ENCODE measurements at places on chromosomes 2 and 18.
A peak's percentile ranks its signal among the peaks of the same experiment; 100 is the strongest.

GRCh38 chr2:134231301-134231964 lies 22.4 kb upstream of the MGAT5 start:
- no peak for DNase-seq

DNA sequence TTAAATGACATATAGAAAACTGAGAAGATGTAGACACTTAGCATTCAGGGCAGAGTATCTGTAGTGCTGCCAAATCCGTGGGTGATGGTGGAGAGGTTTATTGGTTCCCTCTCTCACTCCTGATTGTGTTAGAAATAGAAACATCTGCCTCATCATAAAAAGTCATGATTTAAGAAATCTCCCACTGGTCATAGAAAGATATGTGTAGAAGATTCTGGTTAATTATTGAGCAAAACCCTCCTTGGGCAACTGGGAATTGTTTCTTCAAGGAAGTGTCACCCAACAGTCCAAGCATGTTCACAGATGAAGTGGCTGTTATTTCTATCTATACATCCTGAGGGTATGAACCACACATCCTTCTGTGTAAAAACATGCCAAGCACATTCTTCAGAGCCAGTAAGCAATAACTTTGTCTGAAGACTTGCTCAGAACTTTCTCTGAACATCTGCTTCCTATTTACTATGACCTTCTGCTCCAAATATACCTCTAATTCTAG lies 33.6 kb upstream of the CHRNA1 start:
- DNase-seq, result no peak

- DNase-seq, result no peak
Measured at GRCh38 chr18:58567453-58568196, 61.3 kb downstream of the ALPK2 start.

- DNase-seq, result peak; percentile 7
Measured at GRCh38 chr2:213021971-213022899, 129.2 kb downstream of the IKZF2 start.

GRCh38 chr2:69975853-69976462 lies 14.5 kb upstream of the ASPRV1 start:
- no peak for DNase-seq

- DNase-seq, result no peak
Measured at GRCh38 chr2:85748985-85749875, 4.6 kb upstream of the ATOH8 start.

DNA sequence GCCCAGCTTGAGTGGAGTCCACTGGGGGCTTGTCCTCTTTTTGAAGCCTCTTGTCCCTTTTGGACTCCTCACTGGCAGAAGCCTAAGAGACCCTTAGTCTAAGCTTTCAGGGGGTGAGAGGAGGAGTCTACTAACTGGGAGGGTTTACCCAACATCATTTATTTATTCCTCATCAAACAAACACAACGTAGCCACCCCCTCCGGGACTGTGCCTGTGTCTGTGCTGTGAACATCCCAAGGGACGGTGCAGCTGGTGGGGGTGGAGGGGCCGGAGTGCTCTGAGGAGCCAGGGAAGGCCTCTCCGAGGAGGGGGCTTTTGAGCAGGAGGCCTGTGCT lies 42.7 kb upstream of the TAF1B start:
- DNase-seq, result no peak

- DNase-seq, result no peak
Measured at GRCh38 chr18:55147791-55148190, 188.5 kb upstream of the CCDC68 start.

DNA sequence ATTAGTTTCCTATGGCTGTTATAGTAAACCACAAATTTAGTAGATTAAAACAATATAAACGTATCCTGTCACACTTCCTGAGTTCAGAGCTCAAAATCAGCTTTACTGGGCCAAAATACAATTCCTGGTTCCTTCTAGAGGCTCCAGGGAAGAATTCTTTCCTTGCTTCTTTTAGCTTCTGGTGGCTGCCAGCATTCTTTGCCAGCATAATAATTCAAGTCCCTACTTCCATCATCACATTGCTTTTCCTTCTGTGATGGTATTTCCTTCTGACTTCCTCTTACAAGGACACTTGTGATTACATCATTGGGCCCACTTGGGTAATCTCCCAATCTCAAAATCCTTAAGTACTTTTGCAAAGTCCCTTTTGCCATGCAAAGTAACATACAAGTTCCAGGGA lies 40.6 kb downstream of the MOB4 start:
- no peak for DNase-seq

DNA sequence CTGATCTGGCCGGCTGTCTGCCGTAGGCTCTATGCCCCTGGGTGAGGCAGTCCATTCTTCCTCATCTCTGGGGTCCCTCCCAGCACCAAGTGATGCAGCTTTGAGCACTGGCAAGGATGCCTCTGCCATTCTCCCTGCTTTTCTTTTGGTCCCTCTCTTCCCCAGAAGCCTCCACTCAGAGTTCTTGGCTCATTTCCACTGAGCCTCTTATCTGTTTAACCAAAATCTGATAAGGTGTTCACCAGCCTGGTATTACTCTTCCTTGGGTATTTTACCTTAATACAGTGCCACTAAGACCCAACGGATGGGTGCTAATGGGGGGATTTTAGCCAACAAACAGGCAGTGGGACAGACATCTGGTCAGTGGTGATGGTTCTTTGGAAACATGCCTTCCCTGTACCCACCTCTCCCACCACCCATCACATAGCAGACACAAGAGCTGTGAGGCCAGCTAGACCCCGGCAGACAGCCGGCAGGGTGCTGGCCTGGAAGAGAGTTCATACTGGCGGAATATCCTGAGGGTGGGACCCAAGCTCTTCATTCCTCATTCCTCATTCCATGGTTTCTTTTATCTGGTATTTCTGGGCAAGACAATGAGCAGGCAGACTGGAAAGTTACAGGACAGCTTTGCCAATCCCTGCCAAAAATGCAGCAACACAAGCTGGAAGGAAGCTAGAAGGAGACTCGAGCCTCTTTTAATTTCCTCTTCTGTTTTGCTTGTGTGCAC lies 34.6 kb downstream of the ZBTB7C start:
- no peak for DNase-seq

DNA sequence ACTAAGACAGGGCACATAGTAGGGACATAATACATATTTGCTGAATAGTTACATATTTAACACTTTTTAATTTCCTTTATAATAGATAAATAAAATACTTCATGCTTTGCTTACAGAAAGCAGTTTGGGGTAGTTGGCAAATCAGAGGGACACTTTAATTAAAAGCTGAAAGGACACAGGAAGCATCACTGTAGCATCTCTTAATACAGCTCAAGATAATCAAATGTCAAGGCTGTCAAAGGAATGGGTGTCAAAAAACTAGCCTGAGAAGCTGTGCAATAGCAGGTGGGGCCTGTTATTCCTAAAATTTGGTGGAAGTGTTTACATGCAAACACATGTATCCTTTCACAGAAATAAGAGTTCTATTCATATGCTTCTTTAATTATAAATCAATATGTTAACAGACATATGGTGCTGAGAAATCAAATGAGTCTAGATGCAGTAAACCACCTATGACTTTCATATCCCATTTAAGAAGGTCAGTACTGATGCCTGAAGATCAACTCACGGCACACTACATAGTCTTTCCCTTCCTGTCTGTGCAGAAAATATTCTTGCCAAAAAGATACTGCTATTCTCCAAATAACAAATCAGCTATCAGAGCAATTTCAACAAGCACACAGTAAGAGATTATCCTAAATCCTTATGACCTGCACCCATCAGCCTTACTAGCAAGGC lies 174.6 kb downstream of the STK39 start:
- DNase-seq, result no peak

DNA sequence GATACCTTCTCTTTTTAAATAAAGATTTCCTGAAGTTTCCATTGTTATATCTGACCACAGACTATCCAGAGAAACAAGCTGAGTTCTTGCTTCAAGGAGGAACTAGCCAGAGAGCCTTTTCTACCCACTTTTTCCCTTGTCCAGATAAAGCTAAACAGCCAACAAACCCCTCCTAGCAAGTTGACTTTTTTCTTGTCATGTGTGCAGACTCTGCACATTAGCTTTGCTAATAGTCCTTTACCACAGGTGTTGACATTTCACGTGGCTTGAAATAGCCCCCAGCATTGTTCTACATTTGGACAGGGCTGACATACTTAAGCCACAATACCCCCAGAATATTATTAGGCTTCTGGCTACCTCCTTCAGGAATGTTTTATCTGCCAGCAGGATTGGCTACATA lies 40.7 kb downstream of the PCBP1 start:
- DNase-seq, result no peak

DNA sequence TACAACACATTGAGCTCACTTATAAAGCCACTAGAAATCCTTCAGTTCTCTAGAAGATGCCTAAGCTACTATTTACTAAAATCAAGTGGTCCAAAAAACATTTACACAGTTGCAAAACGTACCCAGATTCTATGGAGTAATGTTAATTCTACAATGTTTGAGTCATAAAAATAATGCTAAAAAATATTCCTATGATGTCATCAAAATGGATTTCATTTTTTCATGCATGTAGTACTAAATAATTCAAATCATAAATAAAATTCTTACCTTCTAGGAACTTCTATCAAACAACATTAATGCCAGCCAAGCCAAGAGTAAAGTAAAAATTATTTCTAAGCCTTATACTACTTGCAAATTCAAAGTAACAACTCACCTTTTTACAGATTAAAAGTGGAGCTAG lies 168.9 kb upstream of the EPC2 start:
- no peak for DNase-seq

- DNase-seq, result no peak
Measured at GRCh38 chr18:46759890-46760289, 3.0 kb upstream of the ST8SIA5 start.

DNA sequence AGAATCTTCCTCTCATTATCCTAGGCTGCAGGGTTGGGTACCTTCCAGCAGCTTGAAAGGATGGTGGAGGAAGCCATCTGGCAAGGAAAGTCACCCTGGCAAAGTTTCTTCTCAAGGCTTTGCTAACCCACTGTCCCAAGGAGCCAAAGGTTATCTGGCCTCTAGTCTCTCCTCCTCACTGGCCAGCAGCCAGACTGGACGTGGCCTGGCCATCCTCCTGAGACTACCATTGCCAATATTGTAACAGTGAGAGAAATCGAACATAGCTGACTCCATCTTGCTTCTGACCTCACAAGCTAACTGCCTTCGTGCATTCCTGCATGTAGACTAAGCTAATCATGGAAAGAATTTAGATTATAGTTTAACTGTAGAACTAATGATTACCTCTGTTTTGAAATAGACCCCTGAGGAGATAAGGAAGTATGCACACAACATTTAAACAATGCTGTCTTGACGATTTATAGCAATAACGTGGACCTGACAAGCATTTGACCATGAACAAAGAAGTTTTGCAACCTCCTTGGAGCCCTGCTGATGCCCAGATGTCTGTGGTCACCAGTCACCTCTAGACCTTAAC lies 7.8 kb upstream of the ANXA4 start:
- DNase-seq, result no peak

- DNase-seq, result no peak
Measured at GRCh38 chr2:221235941-221236340, 336.2 kb downstream of the EPHA4 start.

- DNase-seq, result no peak
Measured at GRCh38 chr2:223053484-223054192, 1.6 kb downstream of the KCNE4 start.

GRCh38 chr2:108988796-108989713 lies at the start of gene EDAR:
Gene EDAR (minus strand): TSS chr2:108989220. CDS start chr2:108931014, 58,206 bp downstream.
- DNase-seq, result peak; percentile 15

- no peak for DNase-seq
Measured at GRCh38 chr2:176544557-176544956, 275.3 kb downstream of the MTX2 start.

DNA sequence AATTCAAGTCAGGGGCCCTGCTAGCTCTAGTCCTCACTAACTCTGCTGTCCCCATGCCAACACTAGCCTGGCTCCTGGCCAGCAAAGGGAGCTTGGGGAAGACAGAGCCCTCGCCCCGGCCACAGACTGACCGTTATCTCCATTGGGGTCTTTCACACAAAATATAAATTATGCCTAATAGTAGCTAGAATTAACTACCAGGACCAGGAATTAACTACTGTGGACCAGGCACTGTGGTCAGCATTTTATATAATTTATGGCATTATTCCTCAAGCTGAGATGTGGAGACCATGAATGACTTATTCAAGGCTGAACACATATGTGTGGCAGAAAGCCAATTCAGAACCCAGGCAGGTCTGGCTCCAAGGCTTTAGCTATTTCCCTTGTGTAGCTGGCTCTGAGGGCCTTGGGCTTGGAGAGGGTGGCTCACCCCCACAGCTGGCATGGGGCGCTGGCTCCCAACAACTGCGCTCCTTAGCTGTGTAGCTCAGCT lies 49.2 kb downstream of the CELF4 start:
- DNase-seq, result no peak

GRCh38 chr2:160271171-160272086 lies 71.4 kb upstream of the ITGB6 start:
- DNase-seq, result no peak

DNA sequence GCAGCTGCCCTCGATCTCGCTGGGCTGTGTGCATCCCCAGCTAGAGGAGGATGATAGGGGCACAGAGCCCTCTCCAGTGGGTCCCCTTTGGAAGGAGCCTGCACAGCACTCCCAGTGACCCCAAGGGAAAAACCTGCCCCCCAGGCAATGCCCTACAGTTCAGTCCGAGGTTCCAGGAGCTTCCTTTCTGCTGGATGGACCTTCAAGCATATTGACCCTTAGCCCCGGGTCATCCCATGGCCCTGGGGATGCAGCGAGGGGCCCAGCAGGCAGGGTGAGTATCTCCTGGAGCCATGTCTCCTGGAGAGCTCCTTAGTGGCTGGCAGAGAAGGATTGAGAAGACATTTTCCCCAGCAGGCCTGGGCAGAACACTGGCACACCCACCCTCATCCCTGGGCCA lies 45.4 kb upstream of the CTDP1 start:
- DNase-seq, result no peak

GRCh38 chr2:58532641-58533040 lies 291.5 kb upstream of the FANCL start:
- no peak for DNase-seq

DNA sequence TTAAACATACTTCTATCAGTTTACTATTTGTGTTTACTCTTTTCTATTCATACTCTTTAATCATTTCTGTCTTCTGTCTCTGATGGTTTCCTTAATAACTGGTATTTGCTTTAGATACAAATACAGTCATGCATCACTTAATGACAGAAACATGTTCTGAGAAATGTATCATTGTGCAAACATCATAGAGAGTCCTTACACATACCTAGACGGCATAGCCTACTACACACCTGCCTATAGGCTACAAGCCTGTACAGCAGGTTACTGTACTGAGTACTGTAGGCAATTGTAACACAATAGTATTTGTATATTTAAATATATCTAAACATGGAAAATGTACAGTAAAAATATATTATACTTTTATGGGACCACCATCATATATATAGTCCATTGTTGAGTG lies 36.3 kb downstream of the VSNL1 start:
- no peak for DNase-seq

DNA sequence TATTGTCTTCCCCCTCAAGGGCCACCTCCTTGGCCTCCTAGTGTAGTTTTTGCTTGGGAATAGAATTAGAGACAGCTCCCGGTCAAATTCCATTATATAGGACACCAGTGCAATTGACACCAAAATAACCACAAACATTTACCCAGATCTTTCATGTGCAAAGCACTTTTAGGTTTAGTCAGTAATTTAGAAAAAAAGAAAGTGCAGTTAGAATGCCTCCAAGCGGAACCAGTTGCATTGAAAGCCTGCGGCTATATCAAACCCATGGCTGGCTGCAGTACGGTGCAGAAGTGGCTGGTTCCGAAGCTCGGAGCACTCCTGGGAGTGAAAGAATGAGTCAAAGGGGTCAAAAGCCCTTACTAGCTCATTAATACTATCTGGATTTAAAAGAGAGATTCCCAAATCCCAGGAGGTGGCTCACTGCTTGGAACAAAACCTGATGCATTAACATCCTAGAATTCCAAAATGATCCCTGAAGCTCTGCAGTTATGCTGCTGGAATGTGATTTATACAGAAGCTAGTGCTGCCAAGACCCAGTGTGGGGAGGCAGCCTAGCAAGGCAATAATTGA lies 432.2 kb upstream of the KLHL29 start:
- no peak for DNase-seq

Data from stimulated activated CD4-positive, alpha-beta T cell treated with anti-CD3 and anti-CD28 coated beads, TNF-alpha, amount 100 ng/mL, for 24 hours (primary cell).